ENCODE measurements at places on chromosomes 4 and X.

DNA sequence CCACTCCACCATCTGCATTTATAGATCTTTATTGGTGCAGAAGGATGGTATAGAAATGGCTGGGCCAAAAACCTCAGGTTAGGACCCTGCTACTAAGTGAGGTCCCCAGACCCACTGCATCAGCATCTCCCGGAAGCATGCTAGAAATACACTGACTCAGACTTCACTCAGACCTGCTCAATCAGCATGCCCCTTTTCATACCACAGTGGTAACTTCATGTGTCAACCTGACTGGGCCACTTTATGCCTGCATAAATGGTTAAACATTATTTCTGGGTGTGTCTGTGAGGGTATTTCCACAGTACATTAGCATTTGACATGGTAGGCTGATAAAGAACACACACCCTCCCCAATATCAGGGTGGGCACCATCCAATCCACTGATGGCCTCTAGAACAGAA lies 118.6 kb upstream of the VCX3B start:
- no peak for DNase-seq

GRCh38 chr4:25773358-25773757 lies 89.4 kb downstream of the SEL1L3 start:
- no peak for DNase-seq

DNA sequence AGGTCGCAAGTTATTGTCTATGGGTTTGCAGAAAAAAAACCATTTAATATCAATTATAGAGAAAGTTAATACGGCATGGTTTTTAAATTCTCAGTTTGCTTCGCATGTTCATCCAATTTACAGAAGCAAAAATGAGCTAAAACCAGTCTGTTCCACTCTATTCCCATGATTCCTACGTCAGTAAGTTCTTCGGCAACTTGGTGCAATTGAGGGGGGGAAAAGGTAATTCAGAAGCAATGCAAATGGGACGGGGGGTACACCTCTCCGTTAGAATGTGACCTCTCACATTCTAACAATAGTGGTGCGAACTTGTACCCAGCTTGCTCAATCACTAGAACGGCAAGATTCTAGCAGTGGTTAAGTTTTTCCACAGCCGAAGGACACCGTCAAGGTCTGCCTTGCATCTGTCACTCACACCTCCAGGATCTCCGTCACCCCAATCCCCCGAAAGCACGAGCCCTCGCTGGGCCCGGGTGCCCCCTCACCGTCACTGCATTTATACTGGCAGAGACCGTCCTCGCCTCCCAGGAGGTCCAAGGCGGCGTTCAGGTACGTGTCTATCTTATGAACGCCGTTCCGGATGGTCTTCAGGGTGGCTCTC lies 653 bp downstream of the PLA2G12A start:
- peak; percentile 11 for DNase-seq

DNA sequence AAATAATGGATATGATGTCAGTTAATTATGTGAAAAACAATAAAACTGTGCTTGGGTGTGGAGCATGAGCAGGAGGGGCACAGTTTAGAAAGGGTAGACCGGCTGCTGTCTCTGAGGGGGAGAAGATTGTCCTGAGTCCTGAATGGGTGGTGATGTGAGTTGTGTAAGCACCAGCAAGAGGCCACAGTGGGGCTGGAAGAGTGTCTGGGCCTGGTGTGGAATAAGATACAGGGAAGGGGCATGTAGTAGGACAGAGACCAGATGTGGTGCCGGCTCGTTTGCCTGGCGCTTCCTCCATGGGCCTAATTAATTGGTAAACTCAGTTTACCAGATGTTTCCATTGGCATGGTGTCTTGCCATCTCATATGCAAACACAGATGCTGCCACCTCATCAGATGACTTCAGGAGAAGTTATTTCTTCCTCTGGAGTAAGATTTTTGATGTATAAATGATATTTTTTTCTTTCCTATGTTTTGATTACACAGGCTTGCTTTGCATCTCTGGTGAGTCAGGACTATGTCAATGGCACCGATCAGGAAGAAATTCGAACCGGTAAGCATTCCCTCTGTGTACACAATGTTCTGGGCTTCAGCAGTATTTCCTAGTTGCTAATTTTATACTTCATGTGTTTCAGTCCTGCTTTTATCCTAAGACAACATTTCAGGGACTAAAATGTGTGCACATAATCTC lies 5.1 kb downstream of the MED28 start:
- DNase-seq = no peak

DNA sequence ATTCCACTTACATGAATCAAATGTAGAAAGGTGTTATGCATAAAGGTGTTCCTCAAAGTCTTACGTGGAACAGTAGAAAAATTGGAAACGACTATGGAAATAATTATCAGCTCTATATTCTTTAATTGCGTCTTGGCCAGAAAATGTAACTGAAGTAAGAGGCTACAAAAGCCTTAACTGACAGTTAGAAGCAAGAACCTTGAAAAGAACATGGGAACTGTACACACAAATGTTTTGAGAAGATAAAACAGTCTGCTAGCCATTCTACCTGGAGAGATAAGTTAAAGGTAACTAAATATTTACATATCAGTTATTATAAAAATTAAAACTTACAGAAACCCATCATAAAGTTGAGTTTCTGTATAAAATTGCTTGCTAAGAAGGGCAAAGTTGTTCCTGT lies 172.0 kb upstream of the FTHL17 start:
- DNase-seq = no peak

DNA sequence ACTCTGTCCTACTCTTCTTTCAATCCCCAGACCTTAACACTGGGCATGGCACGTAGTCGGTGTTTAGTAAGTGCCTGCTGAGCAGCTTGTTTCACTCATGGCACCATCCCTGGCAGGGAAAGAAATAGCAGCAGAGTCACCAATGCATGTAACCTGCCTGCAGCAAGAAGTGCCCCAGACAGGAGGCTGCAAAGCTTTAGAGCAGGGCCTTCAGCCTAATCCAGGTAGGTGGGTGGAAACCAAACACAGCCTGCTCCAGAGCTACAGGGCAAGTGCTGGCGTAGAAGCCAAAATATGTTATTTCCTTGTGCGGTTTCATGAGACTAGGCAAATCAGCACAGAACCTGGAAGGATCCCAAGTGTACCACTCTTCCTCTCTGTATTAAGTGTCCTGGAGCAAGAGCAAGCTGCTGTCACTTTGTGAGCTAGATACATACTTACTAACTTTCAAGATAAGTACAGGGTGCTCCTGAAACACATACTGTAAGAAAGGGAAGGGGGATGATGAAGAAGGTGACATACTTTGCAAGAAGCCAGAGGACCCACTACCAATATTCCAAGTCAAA lies 5.5 kb downstream of the PROM1 start:
- DNase-seq = no peak

GRCh38 chrX:41447897-41448296 lies 754 bp downstream of the NYX start:
- no peak for DNase-seq

- no peak for DNase-seq
These were observed 94.0 kb upstream of the TEX13A start for GRCh38 chrX:105314458-105314857.

All from activated CD4-positive, alpha-beta T cell treated with anti-CD3 and anti-CD28 coated beads, Interleukin-10, Interleukin-2, amounts not matched to agents 100 ng/mL and 50 ng/mL, durations not matched to agents 16 hours and 8 hours (primary cell).